ENCODE measurements at places on chromosomes 2 and 18.

DNA sequence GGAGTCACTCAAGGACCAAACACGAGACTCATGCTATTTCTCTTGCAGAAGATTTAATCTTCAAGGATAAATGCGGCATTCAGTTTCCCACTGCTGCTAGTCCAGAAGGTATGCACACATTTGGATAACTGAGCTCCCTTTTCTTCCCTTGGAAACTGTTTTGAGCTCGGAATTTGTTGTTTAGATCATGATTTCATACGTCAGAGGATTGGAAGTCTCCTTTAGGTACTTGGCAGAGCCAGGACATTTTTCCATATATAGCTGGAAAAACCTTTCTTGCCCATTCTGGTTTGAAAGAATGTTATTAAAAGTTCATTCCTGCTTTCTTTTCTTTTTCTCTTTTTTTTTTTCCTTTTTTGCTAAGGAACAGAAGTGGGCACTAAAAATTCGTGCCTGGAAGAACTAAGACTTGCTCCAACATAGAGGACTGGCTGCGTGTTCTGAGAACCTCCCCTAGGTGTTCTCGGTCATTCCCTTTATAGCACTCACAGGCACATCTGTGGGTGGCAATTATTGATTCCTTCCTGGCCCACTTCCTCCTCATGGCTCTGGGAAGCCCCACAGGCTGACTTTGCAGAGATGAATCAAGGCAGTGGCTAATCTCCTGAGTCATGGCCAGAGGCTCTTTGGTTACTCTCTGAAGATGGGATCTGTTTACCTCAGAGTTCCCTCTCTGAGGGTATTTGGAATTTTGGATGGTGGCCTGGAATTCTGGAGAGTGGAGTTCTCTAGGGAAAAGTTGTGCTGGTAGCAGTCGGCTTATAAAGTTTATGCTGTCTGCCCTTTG, 104.8 kb downstream of the PLCL1 start:
- peak; percentile 52 for DNase-seq

- no peak for DNase-seq
Observed at GRCh38 chr2:30935795-30936194, 128.5 kb upstream of the CAPN13 start.

DNA sequence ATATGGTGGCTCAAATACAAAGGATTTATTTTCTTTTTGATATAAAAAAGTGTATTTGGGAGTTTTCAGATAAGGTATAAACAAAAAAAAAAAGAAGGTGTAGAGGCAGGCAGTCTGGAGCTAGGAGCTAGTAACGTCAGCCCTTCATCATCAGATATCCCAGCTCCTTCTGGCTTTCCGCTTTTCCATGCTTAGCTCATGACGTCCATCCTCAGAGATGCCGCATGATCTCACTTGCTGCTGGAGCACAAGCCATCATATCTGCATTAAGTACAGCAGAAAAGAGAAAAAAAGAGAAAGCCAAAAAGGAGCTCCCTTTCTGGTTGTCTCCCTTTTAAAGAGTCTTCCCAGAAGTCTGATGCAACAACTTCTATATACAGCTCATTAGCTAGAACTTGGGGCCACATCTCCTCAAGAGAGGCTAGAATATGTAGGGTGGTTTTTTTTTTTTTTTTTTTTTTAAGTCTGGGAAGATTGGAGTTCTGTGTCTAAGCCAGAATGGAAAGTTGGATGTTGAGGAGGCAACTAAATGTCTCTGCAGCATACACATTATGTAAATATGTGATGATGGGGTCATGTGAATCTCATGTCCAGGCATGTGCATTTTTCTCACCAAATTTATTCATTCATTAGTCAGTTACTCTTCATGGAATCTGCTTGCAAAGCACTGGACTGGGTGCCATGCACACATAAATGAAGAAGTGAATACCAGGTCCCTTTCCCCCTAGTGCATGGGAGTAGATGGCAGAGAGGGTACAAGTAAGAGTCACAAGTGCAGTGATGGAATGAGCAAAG, 52.3 kb downstream of the DDX1 start:
- DNase-seq, result no peak

GRCh38 chr2:25331686-25332365, 9.9 kb downstream of the DNMT3A start:
- DNase-seq, result no peak

GRCh38 chr2:235935773-235936172, 232.4 kb downstream of the GBX2 start:
- no peak for DNase-seq

DNA sequence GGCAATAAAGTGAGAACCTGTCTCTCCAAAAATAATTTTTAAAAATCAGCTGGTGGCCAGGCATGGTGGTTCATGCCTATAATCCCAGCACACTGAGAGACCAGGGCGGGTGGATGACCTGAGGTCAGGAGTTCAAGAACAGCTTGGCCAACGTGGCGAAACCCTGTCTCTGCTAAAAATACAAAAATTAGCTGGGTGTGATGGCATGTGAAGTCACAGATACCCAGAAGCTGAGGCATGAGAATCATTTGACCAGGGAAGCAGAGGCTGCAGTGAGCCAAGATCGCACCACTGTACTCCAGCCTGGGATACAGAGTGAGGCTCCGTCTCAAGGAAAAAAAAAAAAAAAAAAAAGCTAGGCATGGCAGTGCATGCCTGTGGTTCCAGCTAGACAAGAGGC, 7.4 kb upstream of the GPR75 start:
- DNase-seq, result no peak

DNA sequence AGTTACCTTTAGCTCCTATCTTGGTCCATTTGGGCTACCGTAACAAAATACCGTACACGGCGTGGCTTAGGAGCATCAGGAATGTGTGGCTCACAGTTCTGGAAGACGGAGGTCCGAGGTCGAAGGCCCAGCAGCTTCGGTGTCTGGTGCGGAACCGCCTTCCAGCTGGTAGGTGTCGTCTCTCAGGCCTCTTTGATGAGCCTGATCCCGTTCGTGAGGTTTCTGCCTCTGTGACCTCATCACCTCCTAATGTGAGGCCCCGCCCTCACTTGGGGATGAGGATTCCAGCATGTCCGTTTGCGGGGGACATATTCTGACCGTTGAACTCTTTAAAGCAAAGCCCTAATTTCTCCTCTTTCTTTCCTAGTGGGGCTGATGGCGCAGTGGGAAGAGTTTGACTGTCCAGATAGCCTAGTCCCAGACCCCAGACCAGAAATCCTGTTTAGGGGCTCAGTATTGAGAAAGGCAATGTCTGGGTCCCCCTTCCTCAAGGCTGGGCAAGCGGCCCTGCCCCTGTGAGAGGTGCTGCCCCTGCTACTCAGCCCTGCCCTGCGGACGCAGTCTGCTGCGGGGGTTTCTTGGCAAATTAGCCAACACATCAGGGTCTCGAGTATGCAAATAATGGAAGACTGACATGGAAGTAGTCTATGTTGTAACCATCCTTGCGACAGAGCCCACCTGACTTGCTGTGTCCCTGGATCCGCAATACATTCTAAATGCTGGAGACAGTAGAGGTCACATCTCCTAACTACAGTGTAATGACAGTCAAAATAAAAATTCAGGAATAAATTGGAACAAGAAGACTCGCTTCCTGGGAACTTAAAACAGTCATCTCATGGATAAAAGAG, 128.0 kb downstream of the ASB1 start:
- no peak for DNase-seq

DNA sequence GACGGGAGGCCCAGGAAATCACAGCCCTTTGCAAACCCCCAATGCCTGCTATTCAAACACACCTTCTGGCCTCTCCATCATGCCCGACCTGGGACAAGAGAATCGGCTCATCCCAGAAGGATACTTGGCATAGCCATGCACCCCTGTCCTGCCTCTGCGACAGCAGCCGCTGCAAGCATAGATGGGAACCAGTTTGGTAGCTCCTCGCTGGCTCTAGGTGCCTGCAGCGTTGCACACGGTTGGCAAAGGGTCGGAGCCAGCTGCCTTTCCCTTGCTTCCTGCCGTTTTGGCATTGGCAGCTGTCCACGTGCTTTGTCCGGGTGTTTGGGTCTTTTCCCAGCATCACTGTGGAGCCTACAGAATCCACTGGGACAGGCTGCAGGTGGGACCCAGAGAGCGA, 76.9 kb downstream of the TWIST2 start:
- DNase-seq, result no peak

- no peak for DNase-seq
Observed at GRCh38 chr2:176702131-176702530, 432.9 kb downstream of the MTX2 start.

DNA sequence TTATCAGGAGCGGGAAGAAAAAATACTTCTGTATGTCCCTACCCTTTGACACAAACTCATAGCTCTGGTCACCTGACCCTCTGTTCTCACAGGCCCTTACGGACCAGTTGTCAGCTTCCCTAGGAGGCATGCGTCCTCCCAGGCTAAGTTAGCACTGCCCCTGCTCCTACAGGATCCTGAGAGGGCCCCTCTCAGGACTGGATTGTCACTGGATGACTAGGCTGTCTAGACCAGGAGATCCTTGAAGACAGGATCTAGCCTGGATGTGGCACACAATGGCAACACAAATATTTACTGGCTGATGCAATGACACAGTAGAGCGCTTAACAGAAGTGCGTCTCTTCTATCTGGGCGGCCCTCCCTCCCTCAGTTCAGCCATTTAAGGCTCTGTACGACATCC, 7.7 kb downstream of the FAM228A start:
- DNase-seq, result no peak

DNA sequence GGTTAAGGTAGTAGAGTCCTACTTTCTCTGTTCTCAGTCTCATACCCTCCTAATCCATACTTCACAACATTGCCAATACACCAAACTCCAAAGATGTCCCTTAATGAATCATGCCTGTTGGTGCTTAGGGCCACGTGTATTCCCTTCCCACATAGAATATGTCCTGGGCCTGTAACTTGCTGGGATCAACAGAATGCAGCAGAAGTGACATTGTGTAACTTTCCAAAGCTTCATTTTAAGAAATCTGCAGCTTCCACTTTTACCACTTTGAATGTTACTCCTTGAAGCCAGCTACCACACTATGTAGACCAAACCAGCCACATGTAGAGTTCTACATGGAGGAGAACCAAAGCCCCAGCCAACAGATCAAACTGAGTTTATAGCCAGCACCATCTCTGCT, 58.5 kb upstream of the ARHGAP15 start:
- DNase-seq, result no peak

GRCh38 chr2:217415316-217415715, 555.5 kb upstream of the TNP1 start:
- DNase-seq, result no peak

GRCh38 chr2:168132389-168132788, 115.0 kb downstream of the STK39 start:
- DNase-seq, result no peak

- no peak for DNase-seq
Observed at GRCh38 chr2:167504061-167504460, 615.8 kb downstream of the XIRP2 start.

DNA sequence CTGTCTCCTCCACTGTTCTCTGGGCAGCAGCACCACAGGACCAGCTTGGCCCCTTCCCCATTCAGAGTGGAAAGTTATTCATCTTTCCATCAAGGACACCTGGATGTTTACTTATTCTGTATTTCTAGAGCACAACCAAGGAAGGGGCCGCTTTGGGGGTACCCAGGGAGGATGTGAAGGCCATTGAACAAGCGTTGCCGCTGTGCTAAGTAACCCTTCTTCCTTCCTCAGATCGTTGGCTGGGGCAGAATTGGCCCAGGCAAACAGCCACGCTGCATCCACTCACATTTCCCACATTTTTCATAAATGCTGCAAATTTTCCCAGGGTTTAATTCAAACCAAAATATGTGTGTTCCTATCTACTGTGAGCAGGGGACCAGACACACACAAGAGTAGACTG, 76.2 kb upstream of the NPAS2 start:
- DNase-seq, result no peak

DNA sequence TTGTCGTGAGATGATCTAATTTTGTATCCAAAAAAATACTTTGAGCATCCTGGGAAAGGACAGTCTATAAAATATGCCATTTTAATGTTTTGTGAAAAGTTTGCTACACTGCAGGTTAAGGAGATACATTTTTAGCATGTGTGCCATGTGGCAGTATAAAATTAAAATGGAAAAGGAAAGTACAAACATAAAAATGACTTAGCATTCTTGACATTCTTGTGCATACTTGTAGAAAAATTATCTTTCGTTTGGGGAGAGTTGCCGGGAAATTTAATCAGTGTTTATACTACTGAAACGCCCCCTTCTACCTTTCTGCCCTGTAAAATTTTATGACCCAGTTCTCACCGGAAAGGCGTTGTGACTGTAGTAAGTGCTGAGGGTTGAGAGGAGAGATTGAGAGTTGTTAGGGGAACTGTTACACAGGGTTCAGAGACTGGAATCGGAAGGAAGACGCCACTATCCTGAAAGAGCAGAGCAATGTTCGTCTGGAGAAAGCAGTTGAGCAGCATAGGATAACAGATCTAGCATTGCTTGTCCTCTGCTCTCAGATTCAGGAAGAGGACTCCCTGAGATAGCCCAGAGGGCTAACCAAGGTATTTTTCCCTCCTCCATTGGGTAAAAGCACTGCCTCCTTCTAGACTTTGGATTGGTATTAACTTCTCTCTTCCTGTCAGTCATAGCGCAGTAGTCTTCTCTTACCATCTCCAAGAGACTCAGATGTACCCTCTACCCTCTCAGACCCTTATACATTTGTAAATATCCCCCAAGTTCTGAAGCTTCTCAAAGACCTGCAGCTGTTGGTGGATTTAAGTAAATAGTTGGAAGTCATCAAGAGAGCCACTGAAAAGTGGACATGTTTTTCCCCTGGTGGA, 2.7 kb downstream of the CDH20 start:
- no peak for DNase-seq

DNA sequence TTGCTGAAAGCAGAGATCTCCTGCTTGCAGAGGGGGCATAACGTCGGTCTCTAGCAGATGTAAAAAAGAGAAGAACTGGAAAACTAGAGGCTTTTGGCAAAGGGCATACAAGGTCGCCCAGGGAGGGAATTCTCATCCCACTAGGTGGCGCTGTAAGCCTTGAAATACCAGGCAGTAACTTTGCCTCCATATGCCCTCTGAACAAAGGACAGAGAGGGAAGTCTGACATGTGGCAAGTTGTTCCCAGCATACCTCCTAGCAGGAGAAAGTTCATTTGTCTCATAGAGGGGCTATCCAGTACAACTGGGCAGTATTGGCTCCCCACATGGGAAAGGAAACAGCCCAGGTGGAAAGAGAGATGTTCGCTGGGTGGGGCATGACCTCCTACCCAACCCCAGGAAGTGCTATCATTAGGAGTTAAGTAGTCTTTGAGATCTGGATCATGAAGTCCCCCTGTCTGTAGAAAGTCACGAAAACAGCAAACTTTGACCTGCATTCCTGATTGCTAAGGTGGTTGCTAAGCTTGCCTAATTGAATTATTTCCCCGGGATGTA, 39.9 kb downstream of the STK17B start:
- peak; percentile 38 for DNase-seq

Data from urothelium cell line (cell line).